ENCODE measurements at places on chromosomes 11 and 22.

DNA sequence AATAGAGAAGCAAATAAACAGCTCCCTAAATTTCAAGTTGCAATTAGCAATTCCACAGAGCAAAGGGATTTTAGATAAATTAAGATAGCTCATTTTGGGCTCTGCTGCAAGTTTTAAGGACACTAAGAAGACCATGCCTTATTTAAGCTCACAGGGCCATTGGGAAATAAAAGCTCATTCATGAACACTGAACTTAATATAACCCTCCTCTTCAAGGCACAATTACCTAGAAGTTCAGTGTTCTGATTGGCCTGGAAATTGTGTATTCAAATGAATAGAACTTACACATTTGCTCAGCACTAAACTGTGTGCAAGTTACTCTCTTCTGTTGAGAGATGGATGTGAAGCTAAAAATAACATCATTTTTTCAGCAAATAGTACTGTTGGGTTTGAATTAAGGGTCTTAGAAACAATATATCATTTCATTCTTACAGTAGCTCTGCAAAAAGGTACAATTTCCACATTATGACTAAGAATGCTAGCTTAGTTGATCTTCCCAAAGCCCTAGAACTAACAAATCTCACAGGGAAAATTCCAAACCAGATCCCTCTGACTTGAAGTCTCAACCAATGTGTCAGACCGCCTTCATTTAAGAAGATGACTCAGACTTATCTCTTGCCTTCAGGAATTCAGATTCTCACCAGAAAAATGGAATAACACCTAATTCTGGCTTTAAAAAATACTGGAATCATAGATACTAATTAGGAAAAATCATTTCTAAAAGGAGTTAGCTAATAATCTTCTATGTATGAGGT is 87.4 kb upstream of the LRRC55 start:
- no peak for DNase-seq

GRCh38 chr11:7749456-7749855 is 43.2 kb upstream of the OVCH2 start:
- DNase-seq: no peak

DNA sequence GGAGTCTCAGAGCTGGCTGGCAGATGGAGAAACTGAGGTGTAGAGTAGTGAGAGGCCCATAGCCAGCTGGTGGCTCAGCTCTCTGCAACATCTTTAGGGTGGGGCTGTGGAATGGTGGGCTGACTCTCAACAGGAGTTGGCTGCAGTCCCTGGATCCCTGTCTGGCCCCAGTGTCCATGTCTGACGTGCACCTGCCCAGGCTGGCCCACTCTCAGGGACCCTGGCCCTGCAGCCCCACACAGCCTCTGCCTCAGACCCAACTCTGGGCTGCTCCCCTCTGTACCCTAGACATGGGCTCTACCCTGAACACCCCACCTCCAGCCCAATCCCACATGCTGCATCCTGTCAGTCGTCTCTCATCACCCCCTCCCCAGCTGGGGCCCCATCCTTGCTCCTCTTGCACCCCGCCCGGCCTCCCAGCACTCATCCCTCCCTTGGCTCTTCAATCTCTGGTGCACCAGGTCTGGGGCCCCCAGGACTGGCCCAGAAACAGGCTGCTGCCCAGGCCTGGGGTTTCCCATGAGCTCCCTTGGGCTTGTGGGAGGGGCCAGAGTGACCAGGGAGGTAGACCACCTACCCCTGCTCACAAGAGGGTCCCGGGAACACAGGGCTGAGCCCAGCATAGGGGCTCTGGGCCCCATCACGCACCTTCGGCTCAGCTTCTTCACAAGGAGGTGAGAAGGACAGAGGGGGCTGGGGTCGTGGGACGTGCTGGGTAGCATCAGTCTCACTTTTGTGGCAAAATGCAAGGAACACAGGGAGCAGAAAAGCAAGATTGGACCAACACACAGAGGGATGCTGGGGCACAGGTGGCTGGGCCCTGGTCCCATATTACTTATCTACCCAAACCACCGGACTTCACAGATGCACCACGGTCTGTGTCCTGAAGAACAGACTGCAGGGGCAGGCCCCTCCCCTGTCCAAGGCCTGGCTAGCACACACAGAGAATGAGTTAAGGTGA is 31.5 kb downstream of the ARVCF start:
- DNase-seq: no peak

DNA sequence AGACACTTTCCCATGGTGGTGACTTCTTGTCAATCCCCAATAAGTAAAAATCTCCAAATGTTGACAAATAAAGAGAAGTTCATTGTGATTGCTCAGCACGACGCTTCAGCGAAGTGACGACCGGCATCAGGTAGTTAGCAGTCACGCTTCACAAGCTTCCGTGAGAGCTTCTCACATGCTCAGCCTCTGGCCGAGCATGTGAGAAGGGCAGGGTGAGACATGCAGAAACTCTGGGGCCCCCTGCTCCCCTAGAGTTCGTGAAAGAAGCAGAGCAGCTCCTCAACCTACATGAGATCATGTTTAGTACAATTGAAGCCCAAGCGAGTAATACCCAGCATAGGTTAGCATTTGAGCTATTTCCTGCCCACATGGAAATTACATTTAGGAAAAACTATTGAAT is 4.4 kb upstream of the C11orf16 start:
- no peak for DNase-seq

GRCh38 chr22:37095113-37095512 is 14.4 kb downstream of the TMPRSS6 start:
- peak; percentile 57 for DNase-seq

GRCh38 chr11:17699147-17700114 is 19.9 kb upstream of the MYOD1 start:
- no peak for DNase-seq

- DNase-seq: no peak
Observed at GRCh38 chr22:31948002-31948401, 3.7 kb downstream of the YWHAH start.

DNA sequence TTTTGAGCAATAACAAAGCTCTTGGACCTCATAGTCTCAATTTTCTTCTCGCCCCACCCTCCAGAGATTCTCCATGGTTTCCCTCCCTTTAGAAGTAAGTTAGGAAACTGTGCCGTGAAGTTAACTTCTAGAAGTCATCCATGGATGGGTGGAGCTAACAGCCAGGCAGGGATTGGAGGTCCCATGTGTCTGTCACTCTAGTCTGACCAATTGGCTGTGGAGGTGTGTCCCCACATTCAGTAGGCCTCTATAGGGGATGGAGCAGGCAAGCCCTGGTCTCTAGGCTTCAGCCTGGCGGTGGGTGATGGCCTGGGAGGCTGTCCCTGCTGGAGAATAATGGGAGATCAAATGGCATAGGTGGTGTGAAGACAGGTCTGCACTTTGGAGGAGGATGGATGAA is 50.7 kb downstream of the TP53I11 start:
- DNase-seq: no peak

DNA sequence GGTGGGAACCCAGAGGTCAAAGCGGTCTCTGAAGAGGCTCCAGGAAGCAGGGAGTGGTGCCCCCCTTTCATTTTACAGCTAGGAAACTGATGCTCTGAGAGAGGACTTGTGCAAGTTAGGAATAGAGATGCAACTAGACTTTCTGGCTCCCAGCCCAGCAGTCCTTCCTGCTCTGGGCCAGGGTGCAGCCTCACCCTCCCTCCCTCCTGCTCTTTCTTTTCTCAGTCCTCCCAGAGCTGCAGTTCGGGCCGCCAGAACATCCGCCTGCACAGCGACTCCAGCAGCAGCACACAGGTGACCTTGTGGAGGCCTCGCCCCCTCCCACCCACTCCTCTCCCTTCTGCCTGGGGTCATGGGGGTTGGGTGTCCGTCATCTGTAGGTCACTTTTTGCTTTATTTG is 51.5 kb downstream of the LHFPL7 start:
- DNase-seq: no peak

GRCh38 chr11:61102667-61103571 is 630 bp downstream of the CD5 start:
- DNase-seq: no peak

- DNase-seq: no peak
Observed at GRCh38 chr11:66815646-66816045, 27.6 kb upstream of the RCE1 start.

- DNase-seq: no peak
Observed at GRCh38 chr11:130344841-130345240, 30.1 kb upstream of the ZBTB44 start.

- DNase-seq: no peak
Observed at GRCh38 chr22:32699001-32699582, 102.4 kb upstream of the TIMP3 start.

GRCh38 chr11:116851626-116852025 is 14.2 kb upstream of the APOA1 start:
- DNase-seq: no peak

- DNase-seq: no peak
Observed at GRCh38 chr11:36822829-36823228, 224.8 kb upstream of the RAG2 start.

GRCh38 chr22:25822344-25822743 is 80.4 kb downstream of the MYO18B start:
- DNase-seq: no peak

- DNase-seq: no peak
Observed at GRCh38 chr11:9625162-9625561, 38.7 kb upstream of the SWAP70 start.

GRCh38 chr11:24082241-24082640 is 414.6 kb upstream of the LUZP2 start:
- DNase-seq: no peak

DNA sequence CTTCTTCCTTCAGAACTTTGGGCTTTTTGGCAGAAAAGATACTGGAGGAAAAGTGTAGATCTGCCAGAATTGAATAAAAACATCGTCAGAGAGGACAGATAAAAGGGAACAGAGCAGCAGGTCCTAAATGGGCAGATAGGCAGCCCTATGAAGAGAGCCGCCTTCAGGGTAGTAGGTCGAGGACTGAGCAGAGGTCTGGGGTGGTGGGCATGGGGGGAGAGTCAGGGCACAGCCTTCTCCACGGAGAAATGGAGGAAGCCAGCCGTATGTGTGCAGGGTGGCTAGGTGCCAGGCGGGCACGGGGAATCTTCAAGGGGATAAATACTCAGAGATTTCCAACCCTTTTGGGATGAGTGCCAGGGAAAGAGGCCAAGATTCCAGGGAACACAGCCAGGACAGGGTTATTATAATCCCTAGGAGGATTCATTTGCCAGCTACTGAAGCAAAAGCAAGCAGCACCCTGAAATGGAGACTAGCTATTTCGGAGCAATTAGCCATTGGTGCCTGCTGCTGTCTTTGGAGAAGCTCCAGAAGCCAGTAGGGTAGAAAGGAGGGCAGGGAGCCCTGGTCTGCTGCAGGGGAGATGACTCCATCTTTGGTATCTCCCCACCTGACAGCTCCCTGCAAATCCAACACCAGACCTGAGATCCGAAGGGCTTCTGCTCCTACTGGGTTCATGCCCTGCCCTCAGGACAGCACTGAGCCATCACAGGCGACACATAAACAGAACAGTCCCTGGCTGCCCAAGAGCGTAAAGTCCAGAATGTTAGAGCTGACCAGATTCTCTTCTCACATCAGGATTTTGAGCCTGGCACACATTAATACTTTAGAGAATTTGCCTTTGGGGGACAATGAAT is 174.5 kb upstream of the NTM start:
- DNase-seq: no peak

GRCh38 chr11:32382339-32383049 is 52.8 kb downstream of the WT1 start:
- DNase-seq: no peak

- DNase-seq: no peak
Observed at GRCh38 chr11:21301981-21302380, 632.6 kb downstream of the NELL1 start.

- no peak for DNase-seq
Observed at GRCh38 chr22:25144522-25144921, 55.1 kb upstream of the CRYBB3 start.

DNA sequence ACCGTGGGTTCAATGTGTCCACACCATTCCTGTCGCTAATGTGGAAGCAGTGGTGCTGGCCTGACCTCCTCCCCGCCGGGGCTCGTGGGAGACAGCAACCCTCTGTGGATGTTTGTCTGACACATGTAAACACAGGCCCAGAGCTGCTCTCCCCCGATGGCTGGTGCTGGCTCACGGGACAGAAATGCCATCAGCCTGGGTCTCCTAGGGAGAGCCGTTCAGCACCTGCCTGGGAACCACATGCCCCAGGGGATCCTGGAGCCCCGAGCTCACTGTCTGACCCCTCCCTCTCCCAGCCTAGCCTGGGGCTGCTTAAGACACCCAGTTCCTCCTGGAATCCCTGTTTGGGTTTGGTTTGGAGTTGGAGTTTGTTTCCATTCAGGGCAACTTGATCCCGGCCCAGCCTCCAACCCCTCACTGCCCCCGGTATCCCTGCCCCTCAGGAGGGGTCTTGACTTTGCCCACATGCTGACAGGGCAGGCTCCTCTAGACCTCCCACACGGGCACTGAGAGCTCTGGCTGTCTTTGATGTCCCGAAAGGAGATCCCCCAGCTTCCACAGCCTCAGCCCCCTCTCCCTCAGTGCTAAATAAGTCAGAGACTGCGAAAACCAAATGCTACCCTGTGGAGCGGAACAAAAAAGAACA is 50.9 kb upstream of the WNT11 start:
- no peak for DNase-seq

- no peak for DNase-seq
Observed at GRCh38 chr22:25919452-25919851, 177.5 kb downstream of the MYO18B start.

GRCh38 chr22:30340911-30341685 is 14.4 kb upstream of the TBC1D10A start:
- DNase-seq: no peak

DNA sequence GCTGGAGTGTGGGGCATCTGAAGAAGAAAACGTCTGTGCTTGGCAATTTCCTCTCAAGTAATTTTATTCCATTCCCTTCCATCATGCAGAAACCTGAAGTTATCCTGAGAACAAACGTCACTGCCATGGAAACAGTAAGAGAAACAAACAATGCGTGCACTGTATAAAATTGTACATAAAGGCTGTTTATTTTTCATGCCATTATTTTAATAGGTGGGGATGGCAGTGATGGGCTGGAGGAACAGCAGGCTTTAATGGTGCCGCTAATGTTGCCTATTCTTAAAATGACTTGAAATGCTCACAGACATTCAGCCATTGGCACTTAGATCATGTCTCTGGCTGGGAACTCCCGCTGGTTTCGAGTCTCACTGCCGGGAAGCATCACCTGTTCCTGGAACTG is 7.5 kb upstream of the SEZ6L start:
- DNase-seq: no peak

Measured in stimulated activated CD8-positive, alpha-beta memory T cell treated with anti-CD3 and anti-CD28 coated beads, Interleukin-4, amount 100 ng/mL, for 4 hours (primary cell).